ENCODE measurements at places on chromosomes 3 and 15. TPM values are rescaled to one million over a fixed set of nuclear protein-coding genes. Genes with fewer than 3 reads are reported as not detected.

NFKBIZ gene
- total RNA-seq: 30.1 TPM

DNA sequence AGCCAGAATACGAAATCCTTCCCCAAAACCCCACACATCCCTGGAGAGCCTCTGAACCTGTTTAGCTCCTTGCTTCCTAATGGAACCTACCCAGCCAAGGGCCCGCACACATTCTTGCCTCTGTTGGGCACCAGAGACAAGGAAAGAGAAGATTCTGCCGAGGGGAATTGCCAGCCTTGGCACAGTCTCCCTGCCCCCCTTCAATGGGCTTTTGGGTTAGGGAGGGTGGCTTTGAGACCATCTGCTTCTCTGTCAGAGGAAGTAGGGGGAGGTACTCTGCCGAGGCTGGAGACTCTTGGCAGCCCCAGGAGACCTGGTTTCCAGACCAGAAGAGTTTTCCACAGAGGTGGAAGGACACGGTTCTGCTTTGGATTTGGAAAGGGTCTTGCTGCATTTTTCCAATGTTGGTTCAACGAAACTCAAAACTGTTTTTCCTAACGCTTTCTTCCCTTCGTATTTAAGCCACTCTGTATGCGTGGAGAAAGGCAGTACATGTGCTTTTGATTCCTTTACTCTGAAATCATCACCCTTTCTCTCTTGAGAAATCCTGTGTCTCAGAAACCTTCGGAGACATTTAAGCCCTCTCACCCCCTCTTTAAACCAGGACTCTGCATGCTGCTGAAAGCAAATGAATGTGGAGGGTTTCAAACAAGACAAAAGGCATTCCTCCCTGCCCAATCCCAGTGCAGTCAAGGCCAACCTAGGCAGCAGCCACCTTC is 78.8 kb upstream of the PRR23C start:
- H3K27me3 ChIP-seq: peaks cover 3% of the 10 kb centered on the region
- peak; percentile 63 for DNase-seq
- no peak overlapping the region for H3K4me3 ChIP-seq
- no peak overlapping the region for H3K27ac ChIP-seq
- H3K4me1 ChIP-seq: peaks cover 2% of the 10 kb centered on the region

GRCh38 chr3:176562331-176562730 is 635.0 kb downstream of the TBL1XR1 start:
- no peaks in the 10 kb centered on the region for H3K36me3 ChIP-seq
- H3K4me1 ChIP-seq: no peaks in the 10 kb centered on the region
- H3K4me3 ChIP-seq: no peak overlapping the region
- DNase-seq: no peak
- peaks cover 10% of the 10 kb centered on the region for H3K27me3 ChIP-seq

ACVR2B gene
- 9.4 TPM for total RNA-seq

CRTC3 gene
- total RNA-seq: 48.6 TPM

- peaks cover 2% of the 10 kb centered on the region for H3K36me3 ChIP-seq
- H3K4me1 ChIP-seq: no peaks in the 10 kb centered on the region
- H3K4me3 ChIP-seq: no peak overlapping the region
- DNase-seq: no peak
Measured at GRCh38 chr15:41872166-41872747, 21.6 kb downstream of the SPTBN5 start.

DNA sequence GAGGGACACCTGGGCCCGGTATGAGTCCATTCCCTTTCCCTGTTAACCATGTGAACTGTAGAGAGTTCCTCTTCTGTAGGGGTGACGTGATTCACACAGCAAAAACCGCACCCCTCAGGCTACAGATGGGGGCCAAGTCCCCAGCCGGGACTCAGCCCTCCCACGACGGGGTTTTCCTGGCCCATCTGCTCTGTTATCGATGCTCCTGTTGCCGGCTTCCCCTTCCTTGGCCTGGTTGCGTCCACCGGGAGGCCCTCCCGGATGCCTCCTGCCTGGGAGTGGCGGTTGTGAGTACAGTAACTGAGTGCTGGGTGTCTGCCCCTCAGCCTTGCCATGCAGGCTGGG is 817 bp upstream of the PLXNA1 start:
- H3K4me1 ChIP-seq: peaks cover 23% of the 10 kb centered on the region
- no peak overlapping the region for H3K27ac ChIP-seq
- no peaks in the 10 kb centered on the region for H3K27me3 ChIP-seq
- H3K4me3 ChIP-seq: peak overlapping the region; percentile 69
- DNase-seq: no peak

CCR3 gene
- total RNA-seq: not detected
